ENCODE measurements at places on chromosomes 5 and 9.
A peak's percentile ranks its signal among the peaks of the same experiment; 100 is the strongest.

- no peak for DNase-seq
Observed at GRCh38 chr5:72232838-72233237, 87.2 kb downstream of the MRPS27 start.

- no peak for DNase-seq
Observed at GRCh38 chr9:88390371-88390990, 2.2 kb downstream of the SPIN1 start.

DNA sequence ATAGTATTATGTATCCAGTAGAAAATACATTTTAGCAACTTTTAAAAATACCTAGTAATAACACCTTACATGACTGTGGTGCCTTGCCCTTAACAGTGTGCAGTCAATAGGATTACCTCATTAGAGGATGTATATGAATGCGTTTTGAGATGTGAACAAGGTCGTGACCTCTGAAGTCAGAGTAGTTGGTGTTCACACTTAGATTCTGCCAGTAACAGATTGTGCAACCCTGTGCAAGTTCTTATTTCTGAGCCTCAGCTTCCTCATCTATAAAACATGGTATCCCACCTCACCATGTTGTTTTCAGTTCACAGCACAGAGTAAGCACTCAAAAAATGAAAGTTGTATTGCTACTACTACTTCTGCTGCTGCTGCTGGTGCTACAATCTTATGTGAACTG lies 347.3 kb downstream of the KDM4C start:
- DNase-seq, result no peak

DNA sequence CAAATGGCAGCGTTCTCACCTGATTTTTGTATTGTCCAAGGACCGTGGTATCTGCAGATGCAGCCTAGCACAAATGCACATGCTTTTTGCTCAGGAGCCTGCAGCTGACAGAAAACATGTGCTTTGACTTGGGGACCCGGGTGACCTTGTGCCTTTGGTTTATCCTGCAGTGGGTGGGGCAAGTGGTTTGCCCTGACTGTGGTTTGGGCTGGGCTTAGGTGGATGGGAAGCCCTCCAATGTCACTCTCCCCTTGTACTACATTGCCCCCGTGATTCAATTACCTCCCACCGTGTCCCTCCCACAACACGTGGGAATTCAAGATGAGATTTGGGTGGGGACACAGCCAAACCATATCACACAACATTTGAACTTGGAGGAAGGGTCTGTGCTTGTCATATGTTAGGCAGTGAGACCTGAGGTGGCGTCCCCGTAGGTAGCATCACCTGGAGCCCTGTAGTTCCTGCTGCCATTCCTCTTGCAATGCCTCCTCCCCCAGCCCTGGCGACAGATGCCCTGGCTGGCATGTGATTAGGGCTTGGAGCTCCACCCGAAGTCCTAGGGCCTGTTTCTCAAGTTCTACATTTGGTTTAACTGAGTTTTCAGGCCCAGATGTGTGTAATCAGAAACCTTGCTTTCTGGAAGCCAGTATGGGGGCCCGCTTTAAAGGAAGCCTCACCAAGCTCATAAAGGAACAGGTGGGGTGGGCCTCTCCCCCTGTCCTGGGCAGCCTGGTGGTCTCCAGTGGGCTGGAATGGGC lies 2.1 kb downstream of the ANKRD33B start:
- no peak for DNase-seq

GRCh38 chr5:113487416-113487780 lies 855 bp downstream of the MCC start:
- no peak for DNase-seq

DNA sequence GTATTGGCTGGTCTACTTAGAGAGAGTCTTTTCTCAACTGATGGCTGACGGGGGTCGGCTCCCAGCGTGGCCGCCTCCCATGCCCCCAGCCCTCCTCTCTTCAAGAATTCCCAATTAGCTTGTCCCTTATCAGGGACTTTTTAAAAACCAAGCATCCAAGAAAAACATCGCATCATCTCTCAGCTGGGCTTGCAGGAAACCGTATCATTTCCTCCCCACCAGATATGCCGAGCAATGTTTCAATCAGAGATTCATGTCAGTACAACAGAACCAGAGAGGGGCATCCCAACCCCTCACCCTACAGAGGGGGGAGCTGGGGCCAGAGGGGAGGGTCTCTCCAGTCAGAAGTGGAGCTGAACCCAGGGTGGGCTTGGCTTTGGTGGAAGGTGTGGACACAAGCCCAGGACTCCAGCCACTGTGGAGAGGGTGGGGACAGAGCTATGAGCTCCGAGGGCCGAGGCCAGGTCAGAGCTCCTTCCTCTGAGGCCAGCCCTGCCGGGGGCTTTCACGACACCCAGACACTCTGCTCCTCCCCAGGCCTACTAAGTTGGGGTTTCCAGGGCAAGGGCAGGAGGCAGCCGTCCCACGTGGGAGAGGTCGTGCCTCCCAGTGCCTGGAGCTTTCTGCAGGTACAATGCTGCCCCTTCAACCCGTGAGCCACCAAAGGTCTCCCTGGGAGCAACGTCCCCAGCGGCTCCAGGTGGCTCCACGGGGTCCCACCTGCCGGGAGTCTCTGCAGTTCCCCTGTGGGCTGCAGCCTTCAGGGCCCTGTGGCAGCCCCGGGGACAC lies 39.0 kb upstream of the TMEM250 start:
- DNase-seq, result no peak

DNA sequence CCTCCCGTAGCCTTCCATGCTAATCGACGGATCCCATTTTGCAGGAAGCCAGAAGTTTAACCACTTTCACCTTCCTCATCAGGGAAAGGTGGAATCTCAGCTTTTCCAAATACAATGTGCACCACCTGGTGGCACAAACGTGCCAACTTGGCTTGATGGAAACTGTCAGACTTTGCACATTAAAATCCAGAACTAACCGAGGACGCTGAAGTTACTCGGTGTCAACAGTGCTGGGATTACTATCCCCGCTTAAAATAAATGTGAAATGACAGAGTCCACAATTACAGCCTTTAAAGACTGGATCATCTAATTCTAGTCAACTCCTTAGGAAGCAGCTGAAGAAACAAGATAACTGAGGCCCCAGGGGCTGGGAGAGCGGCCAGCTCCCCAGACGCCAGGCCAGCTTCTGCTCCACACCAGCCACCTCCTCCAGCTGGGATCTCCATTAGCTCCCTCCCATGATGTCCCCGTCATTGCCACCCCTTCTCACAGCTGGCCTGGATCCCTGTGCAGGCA lies 50.1 kb upstream of the RETREG1 start:
- no peak for DNase-seq

- no peak for DNase-seq
Observed at GRCh38 chr9:131876486-131876885, 136.6 kb upstream of the RAPGEF1 start.

GRCh38 chr5:146751781-146752401 lies 126.7 kb downstream of the PPP2R2B start:
- DNase-seq, result peak; percentile 76

- DNase-seq, result peak; percentile 15
Observed at GRCh38 chr9:4746278-4747030, 5.5 kb upstream of the AK3 start.

GRCh38 chr5:155402927-155403640 lies 389.5 kb downstream of the KIF4B start:
- no peak for DNase-seq

- no peak for DNase-seq
Observed at GRCh38 chr5:177036443-177036842, 13.9 kb downstream of the ZNF346 start.

- no peak for DNase-seq
Observed at GRCh38 chr9:110116543-110116885, 91.4 kb downstream of the C9orf152 start.

- no peak for DNase-seq
Observed at GRCh38 chr5:16628376-16628775, 11.6 kb upstream of the RETREG1 start.

- no peak for DNase-seq
Observed at GRCh38 chr5:135356522-135357318, 42.3 kb downstream of the MACROH2A1 start.

DNA sequence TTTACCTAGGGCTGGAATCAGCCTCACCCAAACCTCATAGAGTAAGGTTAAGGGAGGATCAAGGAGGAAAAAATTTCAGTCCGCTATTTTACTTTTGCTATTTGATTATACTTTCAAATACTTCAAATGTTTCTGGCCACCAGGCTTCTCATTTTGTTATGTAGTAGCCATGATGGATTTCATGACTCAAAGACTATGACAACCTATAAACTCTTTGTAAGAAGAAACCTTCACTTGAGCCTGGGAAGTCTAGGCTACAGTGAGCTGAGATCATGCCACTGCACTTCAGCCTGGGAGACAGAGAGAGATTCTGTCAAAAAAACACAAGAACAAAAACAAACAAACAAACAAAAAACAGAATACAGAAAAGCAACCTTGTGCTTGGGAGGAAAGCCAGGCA lies 293.6 kb upstream of the TNC start:
- DNase-seq, result no peak

GRCh38 chr5:96256795-96257470 lies 176.1 kb downstream of the PCSK1 start:
- DNase-seq, result peak; percentile 50

DNA sequence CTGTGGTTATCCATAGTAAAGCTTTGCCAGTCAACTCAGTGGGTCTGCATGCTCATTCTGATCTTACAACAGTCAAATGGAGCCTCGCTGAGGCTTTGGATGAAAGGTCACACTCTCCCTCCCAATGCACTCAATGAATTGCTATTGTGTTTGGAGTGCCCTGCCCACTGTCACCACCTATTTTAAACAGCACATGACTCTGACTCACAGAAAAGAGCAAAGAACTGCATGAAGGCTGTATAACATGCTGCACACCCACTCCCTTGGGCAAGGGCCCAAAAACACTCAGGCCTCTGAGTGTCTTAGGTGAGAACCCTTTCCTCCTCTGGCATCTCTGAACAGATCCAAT lies 118.7 kb upstream of the CCDC112 start:
- DNase-seq, result peak; percentile 48

GRCh38 chr9:23554686-23555085 lies 271.4 kb downstream of the ELAVL2 start:
- DNase-seq, result no peak

DNA sequence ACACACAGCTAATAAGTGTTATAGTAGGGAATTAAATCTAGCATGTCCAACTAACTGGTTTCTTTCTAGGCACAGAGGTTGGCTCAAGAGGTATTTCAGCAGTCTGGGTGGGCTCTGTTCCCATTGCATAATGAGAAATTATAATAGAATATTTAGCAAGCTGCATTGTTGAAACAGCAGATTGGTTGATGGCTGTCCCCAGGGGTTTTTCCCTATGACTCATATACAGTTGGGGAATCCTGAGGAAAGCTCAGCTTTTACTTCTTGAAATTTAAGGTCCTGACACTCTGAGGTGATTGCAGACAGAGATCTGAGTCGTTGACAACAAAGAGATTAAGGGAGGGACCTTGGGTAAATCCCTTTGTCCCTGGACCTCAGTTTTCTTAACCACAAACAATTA lies 38.3 kb upstream of the TNFSF8 start:
- DNase-seq, result no peak

DNA sequence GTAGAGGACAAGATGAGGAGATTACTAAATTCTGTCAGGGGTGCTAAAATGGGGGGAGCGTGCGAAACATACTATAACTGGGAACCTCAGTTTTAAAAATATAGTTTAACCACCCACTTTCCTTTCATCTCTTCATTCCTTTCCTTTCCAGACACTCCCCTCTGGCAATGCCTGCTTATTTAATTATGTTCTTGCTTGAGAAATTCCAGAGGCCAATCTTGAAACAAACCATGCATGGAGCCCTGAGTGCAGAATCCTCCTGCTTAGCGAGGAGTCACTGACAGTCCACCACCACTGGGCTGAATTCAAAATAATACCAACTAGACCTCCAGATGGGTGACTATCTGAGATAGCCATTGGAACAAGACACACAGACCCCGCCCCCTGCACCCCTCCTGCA lies 29.7 kb upstream of the C9orf72 start:
- no peak for DNase-seq

DNA sequence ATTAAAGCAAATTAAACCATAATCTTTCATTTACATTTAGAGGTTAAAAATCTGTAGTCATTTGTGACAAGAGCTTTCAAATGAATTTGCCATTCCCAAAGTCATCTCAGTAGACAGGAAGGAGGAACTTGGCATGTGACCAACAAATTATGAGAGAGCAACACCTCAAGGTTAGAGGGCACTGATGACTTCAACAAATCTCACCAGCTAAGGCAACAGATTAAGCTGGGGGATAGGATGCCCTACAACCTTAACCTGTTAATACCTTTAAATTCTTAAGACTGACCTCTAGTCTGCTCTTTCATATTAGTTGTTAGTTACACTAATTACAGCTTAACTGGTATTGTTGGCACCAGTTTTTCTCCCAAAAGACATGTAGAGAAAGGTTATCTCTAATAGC lies 18.4 kb downstream of the POU5F2 start:
- DNase-seq, result no peak

DNA sequence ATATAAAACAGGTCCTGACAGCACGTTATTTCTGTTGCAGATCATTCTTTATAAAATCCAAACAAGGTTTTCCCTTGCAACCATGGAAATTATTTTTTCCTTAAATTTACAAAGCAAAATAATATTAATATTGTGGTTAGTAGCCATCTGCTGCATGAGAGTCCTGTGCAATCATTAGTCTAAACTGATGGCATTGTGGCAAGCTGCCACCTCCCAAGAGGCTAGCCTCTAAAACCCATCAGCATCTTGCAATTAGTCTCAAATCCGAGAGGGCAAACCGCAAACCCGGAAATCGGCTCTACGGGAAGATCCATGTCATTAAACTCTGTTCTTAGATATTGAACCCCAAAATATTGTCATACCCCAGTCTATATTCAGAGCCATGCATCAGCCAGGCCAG lies 11.3 kb upstream of the CDH6 start:
- no peak for DNase-seq

- DNase-seq, result no peak
Observed at GRCh38 chr5:34976347-34976746, 47.0 kb downstream of the DNAJC21 start.

- DNase-seq, result no peak
Observed at GRCh38 chr9:127860260-127860659, 5.8 kb upstream of the ENG start.

GRCh38 chr5:78627175-78627574 lies 21.4 kb downstream of the LHFPL2 start:
- no peak for DNase-seq

GRCh38 chr9:108166519-108166918 lies 677.0 kb upstream of the KLF4 start:
- no peak for DNase-seq

- DNase-seq, result no peak
Observed at GRCh38 chr5:11324521-11325289, 563.7 kb upstream of the DAP start.

- no peak for DNase-seq
Observed at GRCh38 chr5:63563008-63563917, 399.0 kb downstream of the HTR1A start.

All from activated CD4-positive, alpha-beta T cell treated with anti-CD3 and anti-CD28 coated beads, Interleukin-2, amount 50 U/mL, for 16 hours (primary cell).